ENCODE measurements at places on chromosomes 2 and 18.

DNA sequence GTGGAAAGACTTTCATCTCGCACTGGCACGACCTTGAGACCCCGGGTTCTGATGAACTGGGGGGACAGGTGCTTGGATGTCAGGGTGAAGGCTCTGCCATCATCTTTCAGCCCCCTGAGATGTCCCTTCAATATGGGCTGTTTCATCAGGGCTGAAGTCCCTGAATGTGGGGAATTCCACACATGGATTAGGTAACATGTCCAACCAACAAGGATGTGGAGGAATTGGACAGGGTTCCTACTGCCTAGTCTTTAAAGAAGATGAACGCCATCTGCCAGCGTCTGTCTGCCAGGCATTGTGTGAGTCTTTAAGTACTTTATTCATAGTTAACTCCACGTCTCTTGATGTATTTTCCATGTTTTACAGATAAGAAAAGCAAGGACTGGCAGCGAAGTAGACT is 5.9 kb upstream of the GRHL1 start:
- DNase-seq: no peak

- DNase-seq: peak; percentile 6
Observed at GRCh38 chr2:232203936-232204335, 174.6 kb upstream of the ALPP start.

DNA sequence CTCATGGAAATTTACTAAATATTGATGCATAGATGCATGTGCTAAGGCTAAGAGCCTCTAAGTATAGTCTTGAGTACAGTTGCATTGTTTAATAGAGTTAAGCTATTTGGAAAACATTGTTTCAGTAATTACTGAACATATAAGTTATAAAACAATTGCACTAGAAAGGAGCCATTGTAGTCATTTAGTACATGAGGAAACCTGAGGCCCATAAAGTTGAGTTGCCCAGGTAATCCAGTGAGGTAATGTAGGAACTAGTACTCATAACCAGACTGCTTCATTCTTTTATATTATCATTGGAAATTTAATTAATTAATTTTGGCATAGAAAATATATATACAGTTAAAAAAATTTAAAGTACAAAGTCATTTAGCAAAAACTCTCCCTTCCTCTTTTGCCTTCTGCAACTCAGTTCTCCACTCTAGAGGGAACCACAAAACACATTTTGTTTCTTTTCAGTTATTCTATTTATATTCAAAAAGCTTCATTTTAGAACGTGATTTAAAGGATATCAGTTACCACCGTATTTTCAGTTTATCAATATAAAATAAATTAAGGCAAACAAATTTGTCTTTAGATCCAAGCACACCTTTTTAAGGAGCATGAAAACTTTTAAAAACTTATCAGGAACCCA is 27.8 kb upstream of the TBR1 start:
- no peak for DNase-seq

DNA sequence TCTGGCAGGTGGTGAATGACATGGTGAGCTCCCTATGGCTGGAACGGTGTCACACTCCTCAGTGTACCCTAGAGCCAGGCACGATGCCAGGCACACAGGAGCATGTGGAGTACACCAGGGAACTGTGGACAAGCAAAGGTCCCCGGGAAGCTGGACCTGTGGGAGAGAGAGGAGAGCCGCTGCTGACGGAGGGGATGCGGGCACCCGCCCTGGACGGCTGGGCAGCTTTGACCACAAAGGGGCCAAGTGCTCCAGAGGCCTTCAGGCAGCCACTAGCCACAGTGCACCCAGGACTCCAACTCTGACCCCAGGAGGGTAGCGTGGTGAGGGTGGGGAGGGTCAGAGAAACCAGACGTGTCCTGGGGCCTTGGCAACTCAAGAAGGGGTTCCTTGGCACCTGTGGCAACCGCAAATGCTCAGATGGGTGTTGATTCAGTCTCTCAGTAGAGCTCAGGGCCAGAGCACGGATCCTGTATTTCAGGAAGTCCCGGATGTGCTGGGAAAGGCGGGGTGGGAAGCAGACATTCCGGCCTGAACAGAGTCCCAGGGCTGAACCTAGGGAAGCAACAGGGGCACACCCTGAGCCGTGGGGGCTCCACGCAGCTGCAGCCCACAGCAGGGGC is 2.3 kb upstream of the MAB21L4 start:
- no peak for DNase-seq

- DNase-seq: peak; percentile 90
Observed at GRCh38 chr2:219218732-219219701, at the start of gene ABCB6. TSS of gene ABCB6 (minus strand) at chr2:219218958. CDS start at chr2:219218673, 285 bp downstream.

DNA sequence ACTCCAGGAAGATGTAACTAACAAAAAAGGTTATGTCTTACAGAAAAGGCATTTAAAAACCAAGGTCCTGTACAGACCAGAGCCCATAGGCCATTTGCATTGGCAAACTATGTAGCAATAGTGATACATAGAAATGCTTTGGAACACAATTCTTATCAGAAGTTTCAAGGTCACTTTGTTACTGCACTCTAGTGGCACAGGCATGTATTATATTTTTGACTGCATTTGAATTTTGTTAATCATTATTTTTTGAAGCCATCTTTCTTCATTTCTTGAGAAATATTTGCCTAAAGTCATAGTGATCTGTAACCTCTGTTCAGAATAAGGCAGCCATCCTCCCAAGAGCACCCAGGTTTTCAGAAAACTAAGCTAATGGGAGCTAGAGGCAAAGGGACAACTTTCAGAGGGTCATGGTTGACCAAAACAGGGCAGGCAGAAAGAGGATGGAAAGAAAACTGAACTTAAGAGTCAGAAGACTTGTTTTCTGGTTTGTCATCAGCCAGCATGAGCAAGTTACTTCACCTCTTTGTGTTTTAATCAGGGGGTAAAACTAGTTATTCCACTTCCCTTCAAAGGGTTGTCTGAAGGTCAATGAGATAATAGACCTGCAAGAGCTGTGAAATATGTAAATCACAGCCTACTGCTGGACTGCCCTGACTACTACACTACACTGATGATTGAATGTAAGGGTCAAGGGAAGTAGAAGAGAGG is 41.5 kb downstream of the SLC38A11 start:
- DNase-seq: peak; percentile 33

DNA sequence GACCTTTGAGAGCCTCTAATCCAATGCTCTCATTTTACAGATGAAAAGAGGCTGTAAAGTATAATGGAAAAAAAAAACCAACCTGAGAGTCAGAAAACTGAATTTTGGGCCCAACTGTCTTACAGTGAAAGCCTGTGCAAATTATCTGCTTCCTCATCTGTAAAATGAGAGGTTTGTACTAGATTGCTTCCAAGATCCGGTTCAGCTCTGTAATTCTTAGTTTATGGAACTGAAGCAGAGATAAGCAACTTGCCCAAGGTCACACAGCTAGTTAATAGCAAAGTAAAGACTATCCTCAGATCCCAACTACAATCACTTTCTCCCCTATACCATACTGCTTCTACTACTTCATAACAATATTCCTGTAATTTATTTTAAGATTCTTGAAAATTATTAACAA is 6.3 kb downstream of the TLK1 start:
- no peak for DNase-seq

- peak; percentile 49 for DNase-seq
Observed at GRCh38 chr2:88181511-88181910, 11.4 kb downstream of the THNSL2 start.

GRCh38 chr2:36485521-36485920 is 112.4 kb downstream of the FEZ2 start:
- DNase-seq: peak; percentile 85

GRCh38 chr18:45576931-45577330 is 38.3 kb upstream of the SLC14A2 start:
- no peak for DNase-seq

DNA sequence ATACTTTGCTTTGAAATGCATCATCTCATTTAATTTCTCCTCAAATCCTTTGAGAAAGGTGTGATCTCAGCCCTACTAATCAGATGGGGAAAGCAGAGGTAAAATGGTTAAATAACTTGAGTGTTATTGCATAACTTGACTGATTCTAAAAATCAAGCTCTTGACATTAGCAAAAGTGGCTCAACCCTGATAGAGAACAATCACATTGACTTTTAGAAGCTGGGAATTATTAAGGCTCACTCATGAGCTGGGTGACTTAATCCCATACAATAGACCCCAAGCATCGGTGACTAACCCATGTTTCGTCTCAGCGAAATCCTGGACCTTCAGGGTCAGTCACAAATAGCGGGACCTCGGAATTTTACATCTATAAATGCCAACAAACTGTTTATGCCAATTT is 378.9 kb downstream of the NBAS start:
- DNase-seq: peak; percentile 5

Measured in fibroblast of mammary gland (primary cell).